Kidney epithelial cell (primary cell): ENCODE measurements at places on chromosomes 6 and 20.

GRCh38 chr6:167894965-167895364, 68.3 kb downstream of the AFDN start:
- no peak for DNase-seq

DNA sequence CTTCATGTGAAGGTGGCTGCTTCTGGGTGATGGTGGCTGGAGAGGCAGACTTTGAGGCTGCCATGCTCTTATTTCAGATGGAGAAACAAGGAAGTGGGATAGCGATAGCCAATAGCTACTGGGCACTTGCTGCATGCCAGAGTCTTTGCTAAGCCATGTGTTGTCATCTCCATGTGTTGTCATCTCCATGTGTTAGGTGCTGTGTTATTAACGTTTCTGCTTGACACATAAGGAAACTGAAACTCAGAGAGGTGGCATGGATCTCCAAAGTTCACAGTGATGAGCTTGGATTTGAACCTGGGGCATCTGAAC, 16.9 kb downstream of the KIAA1755 start:
- no peak for DNase-seq

- no peak for DNase-seq
These were observed 16.8 kb downstream of the PHACTR2 start for GRCh38 chr6:143694560-143694959.

- no peak for DNase-seq
These were observed 289.1 kb upstream of the PREP start for GRCh38 chr6:105691971-105692370.

DNA sequence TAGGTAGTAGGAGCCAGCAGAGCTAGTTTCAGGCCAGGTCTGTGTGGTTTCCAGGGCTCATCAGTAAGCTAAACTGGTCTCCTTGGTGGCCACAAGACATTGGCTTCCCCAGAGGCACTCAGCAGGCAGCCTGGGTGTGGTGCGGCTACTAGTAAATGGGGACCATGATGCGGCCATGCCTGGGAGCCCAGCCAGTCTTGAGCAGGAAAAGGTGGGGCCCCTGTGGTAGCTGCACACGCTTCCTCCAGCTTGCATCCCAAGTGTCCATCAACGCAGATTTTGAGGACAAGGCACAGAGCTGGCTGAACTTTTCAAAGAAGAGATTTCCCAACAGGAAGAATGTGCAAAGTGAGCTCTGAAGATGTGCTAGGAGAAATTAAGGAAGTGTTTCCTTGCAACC, 107.4 kb upstream of the NAA20 start:
- DNase-seq, result no peak

DNA sequence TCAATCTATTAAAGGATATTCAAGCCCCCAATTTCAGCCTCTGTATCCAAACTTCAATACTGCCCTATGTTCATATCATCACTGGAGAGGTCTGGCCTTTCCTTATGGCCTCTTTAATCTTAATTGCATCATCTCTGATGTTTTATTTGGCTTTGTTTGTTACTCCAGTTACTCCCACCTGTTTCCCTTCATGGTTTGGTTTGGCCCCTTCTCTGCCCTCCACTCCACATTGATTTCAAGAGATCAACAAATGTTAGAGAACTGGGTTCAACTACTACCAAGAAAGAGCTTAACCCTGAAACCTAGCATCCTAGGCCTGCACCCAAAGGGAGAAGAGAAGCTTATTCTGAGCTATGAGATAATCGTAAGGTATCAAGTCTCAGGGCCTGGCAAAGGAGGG, 221.6 kb downstream of the LAMA2 start:
- no peak for DNase-seq

- DNase-seq, result no peak
These were observed 170.2 kb upstream of the PLN start for GRCh38 chr6:118377711-118378414.

GRCh38 chr20:52291109-52291508, 99.5 kb upstream of the ZFP64 start:
- no peak for DNase-seq

DNA sequence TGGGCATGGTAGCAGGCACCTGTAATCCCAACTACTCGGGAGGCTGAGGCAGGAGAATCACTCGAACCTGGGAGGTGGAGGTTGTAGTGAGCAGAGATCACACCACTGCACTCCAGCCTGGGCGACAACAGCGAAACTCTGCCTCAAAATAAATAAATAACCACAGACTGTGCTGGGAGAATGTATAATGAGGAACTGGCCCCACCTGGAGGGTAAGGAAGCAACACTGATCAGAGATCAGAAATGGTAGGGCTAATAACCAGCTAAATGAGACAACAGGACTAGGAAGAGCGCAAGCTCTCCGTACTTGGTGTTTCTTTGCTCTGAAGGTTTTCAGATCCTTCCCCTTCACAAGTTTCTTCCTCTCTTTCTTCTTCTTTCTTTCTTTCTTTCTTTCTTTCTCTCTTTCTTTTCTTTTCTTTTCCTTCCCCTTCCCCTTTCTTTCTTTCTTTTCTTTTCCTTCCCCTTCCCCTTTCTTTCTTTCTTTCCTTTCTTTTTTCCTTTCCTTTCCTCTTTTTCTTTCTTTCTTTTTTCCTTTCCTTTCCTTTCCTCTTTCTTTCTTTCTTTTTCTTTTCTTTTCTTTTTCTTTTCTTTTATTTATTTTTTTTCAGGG, 14.6 kb downstream of the CCM2L start:
- no peak for DNase-seq

DNA sequence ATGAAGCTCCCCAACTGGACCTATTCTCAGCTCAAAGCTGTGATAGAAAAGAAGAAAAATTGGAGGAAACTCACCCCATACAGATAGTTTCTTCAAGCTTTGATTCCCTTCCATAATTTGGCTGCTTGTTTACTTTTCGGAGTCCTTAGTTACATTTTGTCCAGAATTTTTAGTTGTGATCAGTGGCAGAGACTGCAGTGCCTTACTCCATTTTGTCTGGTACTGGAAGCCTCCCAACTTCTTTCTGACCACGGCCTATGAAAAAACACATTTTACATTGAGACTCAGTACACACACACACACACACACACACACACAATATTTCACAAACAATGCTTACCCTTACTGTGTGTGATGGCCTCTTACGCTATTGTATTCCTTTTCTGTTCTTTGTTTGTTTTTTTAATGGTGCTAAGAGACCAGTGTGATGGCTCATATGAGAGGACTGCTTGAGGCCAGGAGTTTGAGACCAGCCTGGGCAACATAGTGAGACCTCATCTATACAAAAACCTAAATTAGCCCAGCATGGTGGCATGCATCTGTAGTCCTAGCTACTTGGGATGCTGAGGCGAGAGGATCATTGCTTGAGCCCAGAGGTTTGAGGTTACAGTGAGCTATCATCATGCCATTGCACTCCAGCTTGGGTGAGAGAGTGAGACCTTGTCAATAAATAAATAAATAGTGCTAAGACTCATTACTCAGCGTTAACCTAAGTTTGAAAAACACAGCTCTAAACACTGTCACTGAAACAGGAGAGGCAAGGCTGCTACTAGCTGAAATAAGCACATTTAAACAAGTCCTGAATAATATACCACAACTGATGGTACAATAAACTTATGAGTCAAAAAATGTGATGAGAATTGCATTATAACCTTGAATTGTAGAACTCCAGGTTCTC, 13.8 kb upstream of the RNF8 start:
- DNase-seq, result no peak

DNA sequence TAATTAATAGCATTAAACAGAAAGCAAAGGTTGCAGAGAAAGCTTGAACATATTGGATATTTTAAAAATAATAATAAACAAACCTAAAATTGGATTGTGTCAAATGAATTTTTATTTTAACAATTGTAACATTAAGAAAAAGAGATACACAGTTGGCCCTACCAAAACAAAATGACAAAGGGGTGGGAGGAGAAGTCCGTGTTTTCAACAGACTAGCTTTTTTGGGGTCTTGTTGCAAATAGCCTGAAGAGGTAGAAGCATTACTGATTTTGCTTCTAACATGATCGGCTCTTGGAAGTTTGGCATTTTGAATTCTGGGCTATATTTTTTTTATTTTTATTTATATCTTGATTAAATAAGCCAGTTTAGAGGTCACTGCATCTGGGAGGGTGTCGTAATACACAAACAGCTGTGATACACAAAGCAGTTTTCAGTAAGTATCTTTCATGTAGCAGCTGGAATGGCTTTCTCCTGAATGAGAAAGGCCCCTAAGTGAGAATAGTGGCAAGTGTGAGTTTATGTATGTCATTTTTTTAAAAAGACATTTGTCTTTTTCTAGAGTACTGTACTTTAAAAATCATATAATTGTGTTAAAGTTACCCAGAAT, 85.5 kb upstream of the ZNF217 start:
- no peak for DNase-seq

DNA sequence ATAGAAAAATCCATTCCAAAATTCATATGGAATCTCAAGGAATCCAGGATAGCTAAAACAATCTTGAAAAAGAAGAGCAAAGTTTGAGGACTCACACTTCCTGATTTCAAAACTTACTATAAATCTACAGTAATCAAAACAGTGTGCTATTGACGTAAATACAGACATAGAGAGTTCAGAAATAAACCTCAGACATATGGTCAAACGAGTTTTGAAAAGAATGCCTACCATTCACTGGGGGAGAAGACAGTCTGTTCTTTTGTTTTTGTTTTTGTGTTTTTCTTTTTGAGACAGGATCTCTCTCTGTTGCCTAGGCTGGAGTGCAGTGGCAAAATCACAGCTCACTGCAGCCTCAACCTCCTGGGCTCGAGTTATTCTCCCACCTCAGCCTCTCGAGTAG, 25.3 kb upstream of the PROKR2 start:
- no peak for DNase-seq

- DNase-seq, result no peak
These were observed 25.9 kb downstream of the POM121L2 start for GRCh38 chr6:27286141-27286540.

DNA sequence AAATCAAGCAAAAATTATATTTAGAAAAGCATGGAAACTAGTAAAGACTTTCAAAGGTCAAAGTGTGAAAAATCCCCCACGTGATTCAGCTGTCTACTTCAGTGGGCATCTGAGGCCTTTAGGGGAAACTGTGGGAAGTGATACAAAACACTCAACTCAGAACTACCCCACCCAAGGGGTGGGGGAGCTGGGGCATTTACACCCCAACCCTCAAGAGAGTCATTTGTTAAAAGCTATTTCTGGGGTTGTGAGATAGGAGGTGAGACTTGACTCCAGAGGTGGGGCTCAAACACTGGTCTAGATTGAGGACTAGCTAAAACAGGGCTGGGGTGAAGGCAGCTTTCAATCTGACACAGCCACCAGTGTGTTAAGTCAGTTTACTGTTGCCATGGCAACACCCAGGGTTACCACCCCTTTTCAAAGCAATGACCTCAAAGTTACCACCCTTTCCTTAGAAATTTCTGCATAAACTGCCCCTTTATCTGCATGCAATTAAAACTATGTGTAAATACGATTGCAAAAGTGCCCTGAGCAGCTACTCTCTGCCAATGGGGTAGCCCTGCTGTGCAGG, 9.9 kb upstream of the GTSF1L start:
- DNase-seq, result no peak

GRCh38 chr6:158323561-158323958, 11.3 kb downstream of the TULP4 start:
- DNase-seq, result no peak

DNA sequence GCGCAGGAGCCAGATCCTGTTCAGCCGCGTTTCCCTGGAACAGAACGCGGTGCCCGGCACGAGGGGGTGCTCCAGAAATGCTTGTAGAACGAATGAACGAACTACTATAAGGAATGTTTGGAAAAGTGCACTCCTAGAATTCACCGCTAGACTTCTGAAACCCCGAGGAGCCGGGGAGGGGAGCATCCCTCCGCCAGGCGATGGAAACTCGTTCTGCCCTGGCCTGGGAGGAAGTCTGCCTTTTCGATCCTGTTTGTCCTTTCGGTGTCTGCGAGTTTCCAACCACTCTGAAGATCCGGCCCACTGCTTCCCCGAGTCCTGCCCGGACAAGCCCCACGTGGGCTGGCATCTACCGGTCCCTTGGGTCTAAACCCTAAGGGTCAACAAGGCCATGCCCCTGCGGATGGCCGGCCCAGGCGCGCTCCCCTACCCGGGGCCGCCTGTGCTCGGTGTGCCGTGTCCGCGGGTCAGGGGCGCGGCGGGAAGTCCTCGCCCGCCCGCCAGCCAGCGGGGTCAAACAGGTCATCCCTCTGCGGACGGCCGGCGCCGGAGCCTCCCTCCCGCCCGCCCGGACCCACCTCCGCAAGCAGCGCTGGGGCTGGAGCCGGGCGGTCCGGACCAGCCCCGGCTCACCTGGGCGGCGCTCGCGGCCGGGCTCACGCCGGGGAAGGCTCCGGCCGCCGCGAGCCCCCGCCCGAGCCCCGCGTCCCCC, 526 bp downstream of the SULF2 start:
- DNase-seq, result no peak

- no peak for DNase-seq
These were observed 83.1 kb downstream of the GRM4 start for GRCh38 chr6:34062815-34063214.

DNA sequence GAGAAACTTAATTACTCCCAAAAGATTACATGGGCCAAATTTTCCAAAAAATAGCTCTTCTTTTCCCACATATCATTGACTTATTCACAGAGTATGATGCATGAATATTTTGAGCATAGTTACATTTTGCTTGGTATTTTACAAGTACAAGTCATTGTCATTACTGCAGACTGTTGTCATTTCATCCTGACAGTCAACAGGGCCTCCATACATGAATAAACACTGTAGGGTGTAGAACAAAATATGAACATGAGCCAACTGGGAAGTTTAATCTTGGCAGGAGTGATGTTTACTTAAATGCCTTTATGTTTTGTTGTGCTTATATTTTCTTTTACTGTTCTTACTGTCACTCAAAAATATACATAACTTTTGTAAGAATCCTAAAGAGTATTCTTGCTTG, 340.7 kb downstream of the ADGRB3 start:
- DNase-seq, result no peak

- no peak for DNase-seq
These were observed 257.7 kb upstream of the MARCKS start for GRCh38 chr6:113599444-113599843.

DNA sequence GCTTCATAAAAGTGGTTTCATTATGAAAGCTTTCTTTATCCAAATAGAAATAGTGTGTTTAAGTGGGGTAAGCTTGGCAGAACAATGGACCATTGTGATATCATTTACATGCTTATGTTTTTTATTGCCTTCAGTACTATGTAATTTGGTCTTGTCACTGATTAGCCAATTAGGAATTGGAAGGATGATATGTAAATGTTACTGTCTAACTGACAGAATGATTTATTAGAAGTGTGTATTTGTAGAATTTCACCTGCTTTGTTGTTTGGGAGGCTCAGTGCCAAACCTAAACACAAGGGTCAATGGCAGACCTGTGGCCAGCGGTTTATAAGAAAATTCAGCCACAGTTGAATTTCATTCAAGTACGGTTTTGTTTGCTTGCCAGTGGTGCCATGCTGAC, 39.0 kb downstream of the AIG1 start:
- no peak for DNase-seq

- DNase-seq, result no peak
These were observed 298.6 kb upstream of the SUPT3H start for GRCh38 chr6:45676380-45676779.

- DNase-seq, result no peak
These were observed 54.1 kb downstream of the FAM83B start for GRCh38 chr6:54900666-54901065.

GRCh38 chr6:154986787-154987235, 8.3 kb upstream of the TIAM2 start:
- DNase-seq, result no peak
